ENCODE measurements at places on chromosomes 11 and 22.

GRCh38 chr11:123304828-123305466, 109.9 kb upstream of the CLMP start:
- DNase-seq = no peak

DNA sequence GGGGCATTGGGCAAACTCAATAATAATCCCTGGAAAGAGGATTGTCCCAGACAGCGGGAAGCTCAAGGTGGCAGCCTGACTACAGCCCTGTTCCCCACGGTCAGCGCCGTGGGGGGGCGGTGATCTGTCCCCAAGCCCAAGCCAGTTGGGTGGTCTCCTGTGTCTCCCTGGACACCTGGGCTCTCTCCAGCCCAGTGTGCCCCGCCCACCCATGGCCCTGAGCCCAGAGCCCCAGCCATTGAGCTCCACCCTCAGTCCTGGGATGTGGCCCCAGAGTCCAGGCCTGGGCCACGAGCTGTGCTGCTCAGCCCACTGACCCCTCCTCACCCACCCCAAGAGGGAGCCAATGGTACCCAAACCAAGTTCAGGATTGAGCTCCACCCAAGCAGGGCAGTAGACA, 27.9 kb upstream of the PDE2A start:
- no peak for DNase-seq

DNA sequence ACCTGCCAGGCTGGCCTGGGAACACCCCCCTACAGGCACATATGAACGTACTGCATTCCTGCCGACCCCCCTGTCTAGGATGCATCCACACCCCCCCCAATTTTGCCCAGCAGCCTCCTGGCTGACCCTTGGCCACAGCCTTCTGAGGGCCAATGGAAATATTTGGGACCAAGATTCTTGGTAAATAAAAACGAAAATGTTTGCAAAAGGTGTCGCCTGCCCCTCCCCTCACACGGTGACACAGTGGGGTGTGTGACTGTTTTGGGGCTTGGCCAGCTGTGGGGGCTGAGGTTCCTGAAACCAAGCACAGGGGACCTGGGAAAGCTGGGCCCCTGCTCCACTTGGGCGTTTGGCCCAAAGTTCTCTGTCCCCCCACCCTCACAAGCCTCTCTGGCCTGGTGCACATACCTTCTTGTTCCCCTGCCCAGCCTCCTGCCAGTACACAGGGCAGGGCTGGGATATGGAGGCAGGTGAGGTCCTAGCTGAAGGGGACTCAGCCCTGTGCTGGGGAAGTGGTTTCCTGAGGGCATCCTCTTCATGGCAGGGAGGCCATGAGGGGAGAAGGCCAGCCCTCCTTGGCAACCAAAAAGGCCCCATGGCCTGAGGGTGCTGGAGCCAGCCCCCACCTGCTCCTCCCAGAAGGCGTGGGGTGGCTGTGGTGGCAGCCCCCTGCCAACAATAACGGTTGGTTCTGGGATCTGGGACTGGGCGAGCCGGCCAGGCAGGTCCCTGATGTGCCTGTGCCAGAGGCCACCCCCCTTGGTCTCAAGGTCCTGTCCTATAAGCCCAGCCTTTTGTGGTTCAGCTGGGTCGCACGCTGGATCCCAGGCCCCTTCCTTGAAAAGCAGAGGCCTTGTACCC, 2.1 kb upstream of the CRACR2B start:
- DNase-seq = no peak

GRCh38 chr22:42919199-42919598, 62.1 kb upstream of the ARFGAP3 start:
- no peak for DNase-seq

DNA sequence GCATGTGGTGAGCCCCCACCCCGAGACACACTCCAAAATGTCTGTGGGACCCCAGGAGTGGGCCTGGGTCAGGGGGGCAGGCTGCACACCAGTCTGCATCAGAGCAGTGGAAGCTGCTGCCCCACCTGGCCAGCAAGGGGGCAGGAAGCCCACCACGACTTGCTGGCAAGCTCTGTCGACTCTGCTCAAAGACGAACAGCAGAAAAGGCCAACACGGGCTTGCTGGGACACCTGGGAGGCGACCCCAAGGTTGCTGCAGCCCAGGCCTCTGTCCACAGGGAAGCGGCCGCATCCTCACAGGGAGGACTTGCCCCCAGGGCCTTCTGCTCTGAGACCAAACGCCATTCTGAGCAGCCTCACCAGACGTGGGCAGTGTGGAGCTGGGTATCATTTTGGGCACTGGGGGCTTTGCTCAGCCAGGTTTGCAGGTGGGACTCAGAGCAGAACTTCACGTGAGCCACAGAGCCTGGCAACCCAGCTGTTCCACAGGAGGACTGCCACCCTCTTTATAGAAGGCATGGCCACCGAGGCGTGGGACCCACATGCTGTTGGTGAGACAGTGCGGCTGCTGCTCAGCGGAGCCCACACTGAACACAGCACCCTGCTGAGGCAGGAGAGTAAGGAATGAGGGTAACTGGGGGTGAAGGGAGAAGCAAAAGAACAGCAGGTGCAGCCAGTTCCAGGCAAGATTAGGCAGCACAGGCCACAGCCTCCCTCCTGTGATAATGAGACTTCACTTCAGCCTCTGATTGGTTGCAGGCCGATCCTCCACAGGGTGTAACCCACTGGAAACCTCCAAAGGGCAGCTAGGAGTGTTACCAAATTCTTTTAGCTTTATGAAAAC, 11.0 kb downstream of the IL17REL start:
- no peak for DNase-seq

DNA sequence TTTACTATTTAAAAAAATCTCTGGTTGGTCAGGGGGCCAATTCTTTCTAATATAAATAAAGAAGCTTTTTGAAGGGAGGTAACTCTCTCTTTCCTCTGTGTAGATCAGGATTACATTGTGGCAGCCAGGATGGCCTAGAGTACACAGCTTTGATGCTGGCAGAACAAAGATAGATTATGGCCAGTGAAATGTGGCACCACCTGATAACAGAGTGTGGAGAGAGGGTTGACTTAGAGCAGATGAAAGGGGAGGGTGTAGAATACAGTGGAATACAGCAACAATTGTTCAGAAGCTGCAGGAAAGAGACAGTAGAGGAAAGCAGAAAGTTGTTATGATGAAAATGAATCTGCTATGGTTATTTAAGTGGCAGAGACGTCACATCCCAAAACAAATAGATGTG, 99.0 kb downstream of the FAR1 start:
- DNase-seq = no peak

DNA sequence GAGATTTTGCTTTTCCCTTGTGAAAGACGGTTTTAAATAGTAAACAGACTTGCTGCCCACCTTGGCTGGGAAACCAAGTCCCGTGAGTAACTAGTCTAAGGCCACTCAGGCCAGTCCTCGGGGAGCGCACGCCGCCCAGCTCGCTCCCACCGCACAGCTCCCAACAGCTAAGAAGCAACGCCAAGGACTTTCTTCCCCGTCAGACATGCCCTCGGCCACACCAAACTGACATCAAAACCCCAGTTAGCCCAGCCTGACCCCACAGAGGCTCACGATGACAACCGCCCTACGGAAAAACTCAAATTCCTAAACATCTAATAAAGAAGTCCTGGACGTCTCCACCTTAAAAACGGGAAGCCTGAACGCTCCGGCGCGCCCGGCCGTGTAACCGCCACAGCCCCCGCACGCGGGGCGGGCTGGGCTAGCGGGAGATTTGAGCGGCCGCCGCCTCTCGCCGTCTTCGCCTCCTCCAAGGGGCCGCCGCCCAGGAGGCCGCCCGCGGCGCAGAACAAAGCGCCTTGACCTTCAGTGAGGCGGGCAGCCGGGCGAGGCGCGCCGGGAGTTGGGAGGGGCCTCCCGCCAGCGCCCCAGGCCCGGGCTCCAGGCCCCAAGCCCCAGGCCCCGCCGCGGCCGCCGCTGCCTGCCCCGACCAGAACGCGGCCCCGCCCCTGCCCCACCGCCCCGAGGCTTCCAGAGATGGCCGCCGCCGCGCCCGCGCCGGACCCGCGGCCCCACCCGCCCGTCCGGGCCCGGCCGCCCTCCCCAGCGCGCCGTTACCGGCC, 486 bp downstream of the NAP1L4 start:
- DNase-seq = no peak

GRCh38 chr11:124207102-124207792, 24.1 kb downstream of the OR10D3 start:
- DNase-seq = no peak

- DNase-seq = no peak
These were observed 8.0 kb downstream of the POU2AF3 start for GRCh38 chr11:111306321-111306720.

GRCh38 chr11:2194877-2195755, 23.5 kb upstream of the TH start:
- no peak for DNase-seq

DNA sequence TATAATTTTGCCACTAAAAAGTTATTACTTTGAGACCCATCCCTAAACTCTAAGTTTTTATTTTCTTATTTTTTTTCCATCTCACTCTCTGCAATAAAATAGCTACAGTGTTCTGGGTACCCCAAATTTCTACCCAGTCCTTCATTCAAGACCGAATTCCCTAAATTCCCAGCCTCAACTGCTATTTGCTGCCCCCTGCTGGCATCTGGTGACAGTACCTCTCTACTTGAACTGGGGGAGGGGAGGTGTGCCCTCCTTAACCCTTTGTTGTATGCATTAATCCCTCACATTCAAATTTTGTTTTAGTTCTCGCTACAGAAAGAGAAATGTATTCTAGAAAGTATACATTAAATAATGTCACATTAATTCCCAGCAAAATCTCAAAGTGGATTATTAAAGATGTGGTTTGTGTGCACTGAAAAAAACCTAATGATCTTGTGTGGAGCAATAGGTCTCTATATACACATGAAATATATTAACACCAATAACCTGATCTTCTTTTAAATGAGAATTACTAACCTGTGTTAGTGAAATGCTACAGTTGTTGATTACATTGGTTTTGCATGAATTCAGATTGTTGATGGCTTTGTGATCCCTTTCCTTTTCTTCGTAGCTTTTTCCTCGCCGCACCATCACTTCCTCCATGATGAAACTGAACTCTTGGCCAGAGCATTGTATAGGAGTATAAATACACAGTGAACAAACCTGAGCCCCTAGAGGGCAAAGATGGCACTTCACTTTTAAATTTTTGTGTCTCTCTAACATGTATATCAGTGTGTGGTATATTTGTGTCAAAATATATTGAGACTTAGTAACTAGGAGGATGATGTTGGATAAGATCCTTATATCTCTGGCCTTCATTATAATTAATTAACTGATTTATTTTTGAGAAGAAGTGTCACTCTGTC, 590.0 kb downstream of the METTL15 start:
- peak; percentile 28 for DNase-seq

DNA sequence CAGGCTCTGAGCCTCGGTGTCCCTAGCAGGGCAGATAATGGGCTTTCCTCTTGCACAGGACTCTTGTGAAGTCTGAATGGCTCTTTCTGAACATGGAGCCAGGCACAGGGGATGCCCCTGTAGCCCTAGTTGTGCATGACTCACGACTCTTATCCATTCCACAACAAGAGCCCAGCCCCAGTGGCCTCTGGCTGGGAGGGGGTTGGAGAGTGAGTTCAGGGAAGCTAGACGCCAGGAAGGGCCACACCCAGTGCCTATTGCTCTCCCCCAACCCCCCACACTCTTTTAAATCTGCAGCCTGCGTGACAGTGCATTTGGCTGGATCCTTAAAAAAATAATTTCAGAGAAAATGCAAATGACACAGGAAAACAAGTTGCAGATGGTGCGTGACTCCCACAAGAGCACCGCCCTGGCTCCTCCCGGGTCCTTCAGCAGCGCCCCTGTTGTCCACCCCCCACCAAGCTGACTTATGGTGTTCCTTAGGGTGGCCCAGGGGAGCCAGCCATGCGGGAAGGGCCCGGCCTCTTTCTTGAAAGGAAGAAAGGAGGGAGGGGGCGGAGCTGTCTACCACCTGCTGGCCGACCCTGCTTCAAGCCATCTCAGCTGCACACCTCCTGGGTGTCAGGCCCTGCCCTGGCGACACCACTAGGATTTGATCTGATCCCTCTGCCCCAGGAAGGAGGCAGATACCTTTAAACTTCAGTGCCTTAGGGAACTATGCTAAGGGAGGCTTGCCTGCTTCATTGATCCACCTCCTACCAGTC, 74.7 kb downstream of the MN1 start:
- DNase-seq = no peak

All from activated naive CD4-positive, alpha-beta T cell treated with anti-CD3 and anti-CD28 coated beads, Interleukin-2, amount 50 U/mL, for 72 hours (primary cell).